ENCODE measurements at places on chromosomes 2 and 18.

GRCh38 chr18:5058768-5059695, 138.0 kb downstream of the AKAIN1 start:
- peak; percentile 4 for DNase-seq

- no peak for DNase-seq
These were observed 18.5 kb upstream of the STEAP3 start for GRCh38 chr2:119205001-119205706.

DNA sequence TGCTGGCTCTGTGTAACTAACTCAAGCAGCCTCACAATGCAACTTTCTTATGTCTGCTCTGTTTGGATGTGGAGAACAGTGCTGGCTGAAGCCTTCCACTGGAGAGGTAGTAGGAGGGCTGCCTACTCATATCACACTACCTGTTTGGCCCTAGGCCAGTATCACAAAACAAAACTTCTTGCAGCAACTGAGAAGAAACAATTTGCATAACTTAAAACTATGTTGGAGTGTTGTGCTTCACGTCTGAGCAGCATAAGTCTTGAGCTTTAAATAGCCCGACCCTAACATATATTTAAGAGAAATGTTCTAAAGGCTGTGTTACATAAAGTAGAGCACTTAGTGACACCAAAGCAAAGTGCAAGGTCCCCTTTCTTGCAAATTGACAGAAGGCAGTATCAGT, 204.9 kb upstream of the ACVR2A start:
- DNase-seq: no peak

- no peak for DNase-seq
These were observed 38.4 kb downstream of the LYPD6B start for GRCh38 chr2:149076863-149077412.

GRCh38 chr18:364256-364826, 96.5 kb upstream of the THOC1 start:
- no peak for DNase-seq

DNA sequence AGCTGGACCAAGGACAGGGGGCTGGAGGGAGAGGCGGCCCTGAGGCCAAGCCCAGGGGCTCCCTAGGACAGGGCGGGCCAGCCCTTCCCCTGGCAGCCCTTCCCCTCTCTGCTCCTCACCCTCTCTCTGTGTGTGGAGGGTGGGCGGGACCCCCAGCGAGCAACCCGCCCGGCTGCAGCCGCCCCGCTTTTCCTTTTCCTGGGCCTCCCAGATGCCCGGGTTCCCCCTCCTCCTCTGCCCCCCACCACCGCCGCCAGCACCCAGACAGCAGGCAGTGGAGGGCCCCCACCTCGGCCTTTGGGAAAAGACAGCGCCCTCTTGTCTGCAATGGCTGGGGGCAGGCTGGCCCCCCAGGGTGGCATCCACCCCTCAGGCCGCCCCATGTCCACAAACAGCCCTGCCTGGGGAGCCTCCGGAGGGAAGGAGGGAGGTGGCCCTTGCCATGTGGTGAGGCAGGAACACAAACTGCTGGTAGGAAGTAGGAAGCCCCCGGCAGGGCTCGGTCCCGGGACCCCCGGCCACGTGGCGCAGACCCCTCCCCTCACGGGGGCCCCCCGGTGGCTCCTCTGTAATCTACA, 135.1 kb upstream of the CTDP1 start:
- no peak for DNase-seq

GRCh38 chr18:24846138-24846537, 385.7 kb downstream of the HRH4 start:
- DNase-seq: no peak

GRCh38 chr2:196604196-196604595, 35.3 kb upstream of the CCDC150 start:
- DNase-seq: no peak

DNA sequence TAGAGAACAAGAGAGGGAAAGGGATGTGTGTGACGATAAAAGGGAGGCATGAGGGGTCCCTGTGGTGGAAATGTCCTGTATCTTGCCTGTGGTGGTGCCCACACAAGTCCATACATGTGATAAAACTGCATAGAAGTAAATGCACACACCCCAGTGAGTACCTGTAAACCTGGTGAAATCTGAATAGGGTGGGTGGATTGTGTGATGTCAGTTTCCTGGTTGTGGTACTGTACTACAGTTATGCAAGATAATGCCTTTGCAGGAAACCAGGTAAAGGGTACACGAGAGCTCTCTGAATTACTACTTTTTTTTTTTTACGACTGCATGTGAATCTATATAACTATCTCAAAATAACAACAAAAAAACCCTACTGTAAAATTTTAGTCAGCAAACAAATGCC, 22.1 kb downstream of the SERPINE2 start:
- DNase-seq: no peak

DNA sequence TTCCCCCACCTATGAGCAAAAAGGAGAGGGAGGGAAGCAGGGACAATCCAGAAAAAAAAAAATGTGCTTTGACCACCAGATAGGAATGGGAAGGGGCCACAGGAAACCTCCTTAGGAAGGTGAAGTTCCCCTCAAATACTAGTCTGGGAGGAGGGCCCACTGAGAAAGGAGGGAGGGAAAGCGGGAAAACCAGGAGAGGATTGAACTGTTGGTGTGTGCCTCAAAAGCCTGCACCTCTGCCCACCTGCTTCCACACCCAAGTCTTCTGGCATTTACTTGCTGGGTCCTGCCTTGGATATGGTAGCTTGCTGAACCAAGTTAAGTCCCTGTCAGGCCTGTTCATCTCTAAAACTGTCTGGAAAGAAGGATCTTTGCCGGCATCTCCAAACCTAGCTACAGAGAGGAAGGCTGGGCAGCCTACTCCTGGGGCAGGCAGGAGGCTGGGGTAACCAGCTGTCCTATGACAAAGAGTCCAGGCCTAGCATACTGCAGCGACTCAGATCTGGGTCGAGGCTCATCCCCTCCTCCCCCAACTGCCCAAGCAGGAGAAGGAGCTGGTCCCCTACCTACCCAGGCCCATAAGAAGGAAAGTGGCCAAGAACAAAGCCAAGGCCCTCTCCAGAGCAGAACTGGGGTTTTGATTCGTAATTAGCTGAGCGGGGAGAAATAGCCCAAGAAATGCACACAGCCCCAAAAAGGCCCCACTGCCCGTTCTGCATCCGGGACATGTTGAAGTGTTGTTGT, 3.0 kb downstream of the EN1 start:
- no peak for DNase-seq
